Jurkat, Clone E6-1 (cell line): ENCODE measurements at places on chromosomes 4 and X.

DNA sequence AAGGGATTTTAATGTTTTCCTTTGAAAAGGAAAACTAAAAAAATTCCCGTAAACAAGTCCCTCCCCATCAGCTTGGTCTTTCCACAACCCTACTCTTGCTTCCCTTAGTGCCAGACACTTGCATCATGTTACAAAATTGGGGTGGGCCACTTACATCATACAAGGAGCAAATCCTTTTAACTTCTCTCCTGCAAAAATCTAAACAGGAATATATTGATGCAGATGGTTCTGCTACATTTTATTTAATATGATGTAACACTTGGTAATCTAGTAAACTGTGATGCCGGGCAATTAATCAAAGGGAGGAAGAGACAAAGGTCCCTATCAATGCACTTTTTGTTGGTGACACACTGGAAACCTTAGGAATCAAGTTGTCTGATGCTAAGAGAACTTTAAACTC lies 125.3 kb downstream of the UBE2K start:
- DNase-seq = no peak

DNA sequence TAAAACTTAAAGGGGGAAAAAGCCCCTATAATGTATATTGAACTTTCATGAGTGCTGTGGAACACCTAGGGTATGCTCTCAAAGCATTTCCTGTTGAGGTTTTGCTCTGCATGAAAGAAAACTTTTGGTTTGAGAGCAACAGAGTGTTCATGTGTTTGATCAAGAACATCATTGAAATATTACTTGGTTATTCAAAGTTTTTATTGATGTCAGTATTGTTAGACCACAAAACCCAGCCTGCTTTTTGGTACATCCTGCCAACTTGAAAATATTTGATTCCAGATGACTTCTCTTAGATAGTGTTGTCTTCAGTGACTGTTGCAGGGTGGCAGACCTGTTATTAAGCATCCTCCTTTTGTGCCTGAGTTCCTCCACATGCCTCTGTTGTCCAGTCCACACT lies 68.0 kb downstream of the N4BP2 start:
- DNase-seq = peak; percentile 95

DNA sequence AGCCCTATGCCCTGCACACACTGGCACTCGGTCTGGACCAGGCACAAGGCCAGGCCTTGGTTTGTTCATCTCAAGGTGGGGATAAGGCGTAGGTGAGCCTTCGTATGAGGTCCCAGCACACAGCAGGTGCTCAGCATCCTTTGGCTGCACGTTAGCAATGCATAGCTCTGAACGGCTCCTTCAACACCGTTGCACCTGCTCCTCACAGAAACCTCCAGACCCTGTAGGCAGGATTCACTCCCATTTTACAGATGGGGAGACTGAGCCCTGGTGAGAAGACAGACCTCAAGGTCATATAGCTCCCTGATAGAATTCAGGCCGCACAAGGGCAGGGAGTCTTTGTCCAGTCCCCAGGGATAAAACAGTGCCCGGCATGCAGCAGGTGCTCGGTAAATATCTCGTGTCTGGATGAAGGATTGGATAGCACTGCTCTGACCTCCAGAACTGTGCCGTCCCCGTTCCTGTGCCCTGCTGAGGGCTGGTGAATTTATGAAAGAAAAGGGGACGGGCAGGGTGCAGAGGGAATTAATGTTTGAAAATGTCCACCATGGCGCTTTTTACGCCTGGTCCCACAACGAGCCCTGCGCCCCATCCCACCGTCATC lies 2.4 kb downstream of the PPP2R2C start:
- no peak for DNase-seq

DNA sequence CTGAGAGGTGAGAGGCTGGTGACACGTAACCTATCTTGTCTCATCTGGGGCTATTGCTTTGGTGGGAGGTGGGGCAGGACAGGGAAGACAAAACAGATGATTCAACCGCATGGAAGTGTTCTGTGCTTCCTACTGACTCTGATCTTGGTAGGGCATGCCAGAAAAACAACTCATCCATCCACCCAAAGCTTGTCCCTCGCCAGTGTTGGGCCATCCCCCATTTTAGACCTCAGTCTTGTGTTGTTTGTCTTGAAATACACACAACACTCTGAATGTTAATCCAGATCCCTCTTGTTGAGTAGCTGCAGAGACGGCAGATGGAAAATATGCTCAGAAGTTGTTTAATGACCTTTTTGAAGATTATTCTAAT lies 377 bp downstream of the CHRNA9 start:
- DNase-seq = no peak

- DNase-seq = no peak
Measured at GRCh38 chr4:8118035-8118434, 40.6 kb downstream of the ABLIM2 start.

GRCh38 chr4:53508446-53508845 lies 82.8 kb downstream of the LNX1 start:
- no peak for DNase-seq

DNA sequence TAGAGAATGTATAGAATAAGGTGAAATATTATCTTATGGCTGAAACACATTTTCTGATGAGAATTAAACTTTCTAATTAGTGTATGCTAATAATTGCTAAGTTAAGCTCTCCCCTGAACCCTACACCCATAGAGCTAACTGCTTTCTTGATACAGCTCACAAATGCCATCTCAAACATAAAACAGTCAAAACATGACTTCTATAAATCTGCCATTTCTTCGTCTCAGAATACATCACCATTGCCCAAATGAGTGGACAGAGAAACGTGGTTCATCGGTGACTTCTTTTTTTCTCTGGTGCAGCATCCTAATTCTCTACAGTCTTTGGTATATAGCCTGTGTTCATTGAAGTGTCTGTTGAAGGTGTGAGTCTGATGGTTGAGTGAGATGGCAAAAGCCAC lies 554.6 kb downstream of the NLGN4X start:
- no peak for DNase-seq

DNA sequence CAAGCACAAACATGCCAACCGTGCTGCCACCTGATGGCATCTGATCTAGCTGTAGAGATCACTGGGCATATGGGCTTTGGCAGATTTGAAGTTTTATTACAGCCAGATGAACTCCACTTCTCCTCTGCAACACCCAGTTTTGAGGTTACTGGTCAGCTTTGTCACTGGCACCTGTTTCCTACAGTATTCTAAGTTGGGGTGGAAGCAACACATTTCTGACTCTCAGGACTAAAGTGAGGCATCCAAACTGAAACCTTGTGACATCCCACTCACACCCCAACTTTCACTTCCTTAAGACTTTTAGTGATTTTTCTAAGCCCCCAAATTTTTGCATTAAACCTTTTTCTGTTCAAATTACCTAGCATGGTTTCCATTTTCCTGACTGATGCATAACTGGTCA lies 115.1 kb upstream of the PCDH18 start:
- no peak for DNase-seq

- no peak for DNase-seq
Measured at GRCh38 chr4:10619855-10620254, 64.7 kb downstream of the CLNK start.
